ENCODE measurements at places on chromosomes 6 and 20.

DNA sequence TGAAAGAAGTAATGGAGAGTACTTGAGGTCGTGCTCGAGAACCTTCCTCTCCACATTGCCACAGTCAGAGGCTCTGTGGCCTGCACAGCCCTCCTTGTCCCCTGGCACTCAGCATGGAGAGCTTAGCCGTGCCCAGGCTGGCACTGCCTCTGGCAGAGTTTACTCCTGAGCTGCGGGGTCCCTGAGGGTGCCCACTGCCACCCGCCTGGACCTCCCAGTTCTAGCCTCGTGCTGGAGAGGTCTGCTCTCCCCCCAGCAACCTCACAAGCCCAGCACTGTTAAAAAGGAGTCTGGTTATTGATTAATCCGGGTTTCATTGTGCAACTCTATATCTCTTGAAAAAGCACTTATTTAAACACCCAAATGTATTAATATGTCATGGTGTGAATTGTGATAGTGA lies 226.8 kb downstream of the TMEM242 start:
- no peak for DNase-seq

DNA sequence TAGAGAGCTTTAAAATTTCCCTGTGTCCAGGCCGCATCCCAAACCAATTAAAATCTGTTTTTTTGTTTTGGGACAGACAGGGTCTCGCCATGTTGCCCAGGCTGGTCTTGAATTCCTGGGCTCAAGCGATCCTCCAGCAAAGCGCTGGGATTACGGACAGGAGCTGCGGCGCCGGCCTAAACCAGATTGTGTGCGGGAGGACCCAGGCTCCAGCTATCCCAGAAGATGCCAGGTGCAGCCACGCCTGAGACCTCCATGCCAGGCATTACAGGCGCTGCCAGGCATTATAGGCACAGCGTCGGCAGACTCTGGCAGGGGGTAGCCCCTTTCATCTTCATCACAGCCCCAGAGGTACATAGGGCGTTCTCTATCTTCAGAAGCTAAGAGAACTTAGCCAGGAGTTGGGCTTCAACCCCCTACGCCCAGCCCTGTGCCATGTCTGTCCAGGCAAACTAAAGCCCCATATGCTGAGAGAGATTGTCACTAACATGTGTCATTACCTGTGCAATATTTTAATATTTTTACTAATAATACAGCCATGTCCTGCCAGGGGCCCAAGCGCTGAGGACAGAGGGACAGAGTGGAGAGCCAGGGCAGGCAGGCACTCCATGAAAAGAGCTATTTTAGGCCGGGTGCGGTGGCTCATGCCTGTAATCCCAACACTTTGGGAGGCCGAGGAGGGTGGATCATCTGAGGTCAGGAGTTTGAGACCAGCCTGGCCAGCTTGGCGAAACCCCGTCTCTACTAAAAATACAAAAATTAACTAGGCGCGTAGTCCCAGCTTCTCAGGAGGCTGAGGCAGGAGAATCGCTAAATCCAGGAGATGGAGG lies 9.8 kb upstream of the GRM4 start:
- no peak for DNase-seq

DNA sequence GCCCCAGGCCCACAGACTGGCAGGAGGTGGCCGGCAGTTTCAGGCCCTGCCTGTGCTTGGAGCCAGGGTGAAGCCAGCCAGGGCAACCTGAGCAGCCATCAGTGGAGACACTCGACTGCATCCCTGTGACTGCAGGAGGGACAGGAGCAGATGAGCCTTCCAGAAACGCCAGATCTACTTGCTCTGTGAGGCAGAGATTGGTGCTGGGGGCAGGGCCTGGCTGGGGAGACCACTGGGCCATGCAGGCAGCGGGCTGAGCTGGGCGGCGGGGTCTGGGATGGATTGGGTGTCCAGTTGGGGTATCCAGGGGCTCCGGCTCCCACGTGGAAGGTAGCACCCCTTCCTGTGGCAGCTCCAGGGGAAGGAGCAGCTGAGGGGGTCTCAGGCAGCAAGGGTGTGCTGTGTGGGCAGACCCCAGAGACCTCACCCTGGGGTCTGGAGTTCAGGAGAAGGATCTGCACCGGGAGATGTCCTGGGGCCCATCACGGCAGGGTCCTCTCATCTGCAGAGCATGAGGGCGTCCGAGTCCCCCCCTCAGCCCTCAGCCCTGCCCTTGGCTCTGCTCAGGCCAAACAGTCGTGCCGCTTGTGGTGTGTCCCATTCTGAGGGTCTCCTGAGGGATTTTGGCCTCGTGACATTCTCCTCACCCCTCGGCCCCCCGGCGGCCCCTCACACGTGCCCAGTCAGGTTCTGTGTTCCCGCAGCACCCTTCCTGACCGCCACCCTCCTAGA lies 334.9 kb downstream of the TAF4 start:
- no peak for DNase-seq

- DNase-seq = no peak
Measured at GRCh38 chr6:38168699-38169098, 349.2 kb downstream of the ZFAND3 start.

GRCh38 chr6:142420802-142421201 lies 119.0 kb downstream of the ADGRG6 start:
- no peak for DNase-seq

GRCh38 chr6:129923530-129924250 lies 62.6 kb upstream of the TMEM244 start:
- DNase-seq = no peak

GRCh38 chr6:33428224-33428965 lies 8.5 kb downstream of the SYNGAP1 start:
- no peak for DNase-seq

DNA sequence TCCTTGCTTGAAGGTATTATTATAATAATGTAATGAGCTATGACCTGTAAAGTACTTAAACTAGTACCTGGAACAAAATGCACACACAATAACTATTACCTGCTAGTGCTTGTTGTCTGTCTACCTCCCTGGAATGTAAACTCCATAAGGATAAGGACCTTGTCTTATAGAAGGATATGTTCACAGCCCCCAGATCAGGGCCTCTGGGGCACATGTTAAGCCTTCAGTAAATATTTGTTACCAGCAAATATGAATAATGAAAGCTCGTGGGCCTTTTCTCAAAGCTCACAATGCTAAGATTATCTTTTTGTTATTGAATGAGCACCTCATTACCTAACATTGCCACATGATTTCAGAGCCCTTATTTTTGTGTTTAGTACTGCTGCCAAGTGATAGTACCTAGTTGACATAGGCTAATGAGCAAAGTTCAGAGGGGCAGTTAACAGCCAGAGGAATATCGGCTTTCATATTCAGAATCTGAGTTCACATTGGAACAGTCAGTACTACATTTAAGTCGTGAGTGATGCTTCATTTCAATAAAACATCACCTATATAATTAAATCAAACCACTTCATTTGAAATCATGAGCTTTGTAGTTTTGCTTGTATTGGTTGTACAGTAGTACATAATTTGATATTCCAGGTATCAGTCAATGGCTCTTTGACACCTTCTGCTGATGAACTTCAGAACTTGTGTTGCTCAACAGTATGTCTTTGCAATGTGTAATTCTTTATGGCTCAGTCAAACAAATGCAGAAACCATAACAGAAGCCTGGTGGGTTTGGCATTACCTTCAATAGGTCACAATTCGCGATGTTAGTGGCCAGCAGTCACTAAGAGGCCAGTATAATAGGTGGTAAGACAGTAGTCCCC lies 11.8 kb upstream of the SMLR1 start:
- no peak for DNase-seq

DNA sequence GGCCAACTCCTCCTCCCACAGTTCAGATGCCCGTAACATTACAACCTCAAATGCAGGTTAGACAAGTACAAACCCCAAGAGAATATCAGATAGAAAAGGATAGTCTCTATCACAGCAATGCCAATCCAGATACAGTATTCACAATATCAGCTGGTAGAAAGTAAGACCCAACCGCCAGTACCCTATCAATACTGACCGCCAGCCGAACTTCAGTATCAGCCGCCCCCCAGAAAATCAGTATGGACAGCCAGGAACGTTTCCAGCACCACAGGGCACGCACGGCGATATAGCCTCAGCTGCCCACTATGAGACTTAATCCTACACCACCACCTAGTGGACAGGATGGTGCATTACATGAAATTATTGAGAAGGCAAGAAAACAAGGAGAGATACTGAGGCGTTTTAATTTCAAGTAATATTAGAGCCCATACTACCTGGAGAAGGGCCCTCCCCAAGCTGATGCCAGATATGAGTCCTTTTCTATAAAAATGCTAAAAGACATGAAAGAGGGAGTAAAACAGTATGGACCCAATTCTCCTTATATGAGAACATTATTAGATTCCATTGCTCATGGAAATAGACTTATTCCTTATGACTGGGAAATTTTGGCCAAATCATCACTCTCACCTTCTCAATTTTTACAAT lies 17.6 kb upstream of the EIF2S2 start:
- DNase-seq = peak; percentile 38
